ENCODE measurements at places on chromosomes 2 and 18. TPM values are rescaled to one million over a fixed set of nuclear protein-coding genes. Genes with fewer than 3 reads are reported as not detected.

GRCh38 chr18:49691177-49691608 lies 122.1 kb downstream of the ACAA2 start:
- no peak for DNase-seq

GRCh38 chr18:27008575-27008974 lies 143.1 kb upstream of the AQP4 start:
- DNase-seq: no peak

DNA sequence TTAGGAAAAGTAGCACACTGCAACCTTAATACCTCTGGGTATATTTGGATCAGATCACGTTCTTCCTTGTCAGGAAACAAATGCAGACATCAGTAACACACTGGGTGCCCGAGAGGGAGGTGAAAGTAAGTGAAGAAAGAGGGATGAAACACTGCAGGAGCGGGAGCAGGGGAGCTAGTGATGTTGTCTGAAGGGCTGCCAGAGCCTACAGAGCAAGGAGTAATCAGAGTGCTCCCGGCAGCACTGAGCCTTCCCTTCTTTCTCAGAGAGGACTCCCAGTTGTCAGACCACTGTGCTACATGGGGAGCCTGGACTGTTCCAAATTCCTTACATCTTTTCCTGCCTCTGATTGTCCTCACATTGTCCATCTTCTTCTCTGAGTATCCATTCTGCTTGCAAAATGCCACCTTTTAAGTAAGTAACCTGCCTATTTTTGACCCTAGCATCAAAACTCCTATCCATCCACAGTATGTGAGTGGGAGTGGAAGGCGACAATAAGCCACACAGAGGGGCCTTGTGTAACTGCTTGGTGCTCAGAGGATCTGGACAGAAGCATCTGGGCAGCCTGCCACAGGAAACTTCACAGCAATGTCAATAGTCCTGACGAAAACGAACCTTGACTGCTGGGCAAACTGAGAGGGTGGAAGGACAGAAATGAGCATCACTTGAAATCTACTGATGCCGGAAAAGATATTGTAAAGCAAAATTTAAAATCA lies 10.8 kb upstream of the NAB1 start:
- DNase-seq: no peak

DNA sequence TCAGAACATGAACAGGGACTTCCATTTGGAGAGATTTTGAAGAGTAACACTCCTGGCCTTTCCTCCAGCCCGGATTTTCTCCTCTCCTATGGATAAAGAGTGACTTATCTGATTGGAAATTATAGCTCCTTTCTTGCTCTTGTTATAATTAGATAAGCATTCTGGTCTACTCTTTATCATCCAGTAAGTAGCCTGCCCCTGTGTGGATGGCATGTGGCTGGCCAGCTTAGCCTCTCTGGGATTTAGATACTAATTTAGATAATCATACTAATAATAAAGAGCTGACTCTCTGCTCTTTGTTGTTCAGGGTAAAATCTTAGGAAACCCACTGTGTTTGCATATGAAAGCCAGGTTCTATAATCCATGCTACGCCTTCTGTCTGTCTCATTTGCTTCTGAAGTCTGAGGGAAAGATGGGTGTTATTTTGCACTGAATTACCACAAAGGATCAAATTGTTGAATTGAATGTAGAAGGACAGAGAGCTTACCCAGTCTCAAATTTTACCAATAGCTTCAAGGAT lies 438.8 kb downstream of the SPAG16 start:
- no peak for DNase-seq

GRCh38 chr2:189829102-189829833 lies 45.0 kb downstream of the PMS1 start:
- no peak for DNase-seq

DNA sequence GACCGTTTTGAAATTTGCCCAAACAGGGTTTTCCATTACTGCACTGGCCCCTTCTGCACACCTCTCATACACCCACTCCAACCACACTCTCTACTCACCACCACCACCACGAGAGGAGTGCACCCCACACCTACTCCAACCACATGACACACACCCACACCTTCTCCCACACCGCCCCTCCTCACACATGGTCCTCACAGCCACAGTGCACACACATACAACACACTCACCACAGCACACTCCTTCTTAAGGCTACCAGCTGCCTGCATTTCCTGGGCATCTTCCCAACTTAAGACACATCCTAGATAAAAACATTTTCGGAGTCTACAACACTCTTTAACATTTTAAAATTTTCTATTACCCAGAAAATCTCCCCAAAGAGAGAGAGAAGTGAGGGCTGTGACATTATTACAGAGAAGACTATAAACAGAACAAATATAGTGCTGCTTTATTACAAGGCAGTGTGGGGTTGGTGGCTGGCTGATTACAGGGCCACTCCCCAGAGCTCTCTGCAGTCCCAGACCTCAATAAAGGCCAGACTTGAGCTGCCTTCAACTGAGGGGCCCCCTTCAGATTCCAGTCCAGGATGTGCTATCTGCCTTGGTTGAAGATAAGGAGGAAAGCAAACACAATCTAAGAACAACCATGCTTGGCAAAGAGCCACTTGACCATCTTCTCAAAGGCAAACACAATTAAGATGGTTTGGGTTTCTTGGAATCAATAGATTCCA lies 36.1 kb downstream of the NHEJ1 start:
- DNase-seq: no peak

GRCh38 chr18:46096651-46097300 lies 1.3 kb downstream of the ATP5F1A start:
- DNase-seq: no peak

DNA sequence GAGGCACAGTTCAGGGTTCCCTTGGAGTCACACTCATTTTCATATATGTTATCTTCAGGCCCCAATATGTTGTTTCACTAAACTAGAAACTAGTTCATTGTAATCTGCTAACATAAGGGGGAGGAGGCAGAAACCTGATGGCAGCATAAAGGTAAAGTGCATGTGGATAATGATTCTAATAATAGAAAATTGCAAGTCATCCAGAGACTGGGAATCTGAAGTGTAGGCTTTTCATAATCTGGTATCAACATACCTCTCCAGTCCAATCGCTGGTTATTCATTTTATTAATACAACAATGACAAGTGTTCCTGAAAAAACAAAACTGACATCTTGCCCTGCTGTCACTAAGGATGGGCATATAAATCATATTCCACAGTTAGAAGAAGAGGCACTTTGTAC lies 326.3 kb upstream of the ZNF804A start:
- no peak for DNase-seq

GRCh38 chr2:84395820-84396219 lies 63.3 kb downstream of the SUCLG1 start:
- no peak for DNase-seq

GRCh38 chr2:176432434-176432833 lies 163.2 kb downstream of the MTX2 start:
- DNase-seq: no peak

GRCh38 chr18:49479381-49480137 lies 7.5 kb downstream of the C18orf32 start:
- no peak for DNase-seq

GRCh38 chr18:54480616-54481015 lies 110.4 kb upstream of the DYNAP start:
- DNase-seq: no peak

GRCh38 chr2:215615803-215616174 lies 179.9 kb upstream of the FN1 start:
- no peak for DNase-seq

DNA sequence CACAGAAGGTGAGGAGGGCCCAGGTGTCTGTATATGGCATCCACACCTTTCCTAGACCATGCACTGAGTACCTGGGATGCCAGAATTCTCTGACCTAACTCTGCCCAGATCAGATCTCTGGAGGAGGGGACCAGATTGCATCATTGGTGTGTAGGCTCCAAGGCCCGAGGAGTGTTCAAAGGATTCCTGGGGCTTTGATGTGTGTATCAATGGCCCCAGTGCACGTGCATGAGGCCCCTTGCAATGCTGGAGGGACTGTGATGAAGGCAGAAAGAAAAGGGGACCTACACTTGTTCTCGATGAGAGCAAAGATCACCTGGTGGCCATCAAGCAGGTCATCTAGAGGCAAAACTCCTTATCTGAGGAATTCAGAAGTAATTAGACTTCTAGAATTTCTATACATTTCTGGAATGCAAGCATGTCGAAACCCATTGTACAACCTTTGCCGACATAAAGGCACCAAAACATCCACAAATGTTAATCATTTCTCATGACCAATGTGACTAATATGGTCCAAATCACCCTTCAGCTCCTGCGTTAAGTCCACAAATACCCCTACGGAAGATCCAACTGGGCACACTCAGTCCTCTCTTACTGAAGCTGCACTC lies 123.5 kb downstream of the CHST9 start:
- DNase-seq: no peak

DNA sequence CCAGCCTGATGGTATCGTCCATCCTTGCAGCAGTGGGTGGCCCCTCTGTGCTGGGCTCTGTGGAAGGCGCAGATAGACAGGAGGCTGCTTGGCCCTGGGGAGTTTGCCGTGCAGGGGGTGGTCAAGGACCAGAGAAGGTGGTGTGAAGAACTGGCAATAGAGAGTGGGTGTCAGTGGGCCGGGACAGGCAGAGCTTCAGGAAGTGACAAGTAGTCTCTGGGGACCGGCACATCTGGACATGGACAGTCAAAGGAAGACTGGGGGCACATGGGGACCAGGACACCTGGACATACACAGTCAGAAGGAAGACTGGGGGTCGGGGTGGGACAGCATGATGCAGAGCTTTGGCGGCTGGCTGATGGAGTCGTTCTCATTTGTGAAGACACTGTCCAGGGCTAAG lies 335.9 kb downstream of the AGAP1 start:
- no peak for DNase-seq

DNA sequence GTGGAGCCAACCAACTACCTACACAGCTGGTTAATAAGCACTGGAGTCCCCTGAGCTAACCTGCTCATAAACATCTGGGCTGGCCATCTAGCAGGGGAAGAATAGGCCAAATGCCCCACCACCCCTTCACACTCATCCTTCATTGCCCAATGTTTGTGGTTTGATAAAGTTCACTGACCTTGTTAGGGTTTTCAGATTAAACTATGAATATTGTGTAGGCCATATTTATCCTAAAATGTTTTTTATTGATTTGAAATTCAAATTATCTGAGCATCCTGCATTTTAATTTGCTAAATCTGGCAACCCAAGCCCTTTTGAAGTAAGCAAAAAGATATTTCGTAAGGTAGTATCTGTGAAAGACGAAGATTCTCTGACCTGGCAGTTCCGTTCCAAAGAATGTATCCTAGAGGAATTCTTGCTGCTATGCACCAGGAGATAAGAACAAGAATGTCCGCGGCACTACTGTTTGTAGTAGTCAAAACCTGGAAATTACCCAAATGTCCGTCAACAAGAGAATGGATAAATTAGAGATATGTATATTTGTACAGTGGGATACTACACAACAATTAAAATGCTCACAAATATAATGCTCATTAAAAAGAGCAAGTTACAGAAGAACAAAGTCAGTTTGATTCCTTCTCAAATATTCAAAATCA lies 5.8 kb upstream of the TLK1 start:
- DNase-seq: no peak

DNA sequence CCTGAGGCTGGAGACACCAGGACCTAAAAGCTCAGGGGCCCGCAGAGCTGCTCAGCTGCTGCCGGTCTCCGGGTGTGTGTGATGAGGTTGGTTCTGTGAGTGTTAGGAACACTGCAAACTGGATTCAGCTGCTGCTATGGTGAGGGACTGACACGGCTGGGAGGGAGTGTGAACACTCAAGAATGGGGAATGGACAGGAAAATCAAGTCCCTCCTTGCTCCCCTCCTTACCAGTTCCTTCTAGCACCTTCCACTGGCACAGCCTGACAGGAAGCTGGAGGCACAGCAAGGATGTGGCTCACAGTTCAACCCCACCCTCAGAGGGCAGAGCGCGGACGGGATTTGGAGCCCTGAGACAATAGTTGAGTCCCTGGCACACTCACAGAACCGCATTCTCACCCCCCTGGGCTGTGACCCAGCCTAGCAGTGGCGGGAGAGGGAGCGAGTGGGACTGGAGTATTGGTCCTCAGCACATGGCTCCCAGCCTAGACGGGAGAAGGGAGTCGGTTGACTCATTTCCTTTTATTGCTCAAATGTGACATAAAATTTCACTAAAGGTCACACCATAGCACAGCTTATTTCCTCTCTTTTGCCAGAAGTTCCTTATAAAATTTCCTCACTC lies 42.5 kb downstream of the LRRC30 start:
- no peak for DNase-seq

- DNase-seq: peak; percentile 55
Observed at GRCh38 chr2:43158259-43158880, 68.0 kb downstream of the ZFP36L2 start.

- DNase-seq: no peak
Observed at GRCh38 chr2:191421950-191422349, 176.7 kb downstream of the MYO1B start.

DNA sequence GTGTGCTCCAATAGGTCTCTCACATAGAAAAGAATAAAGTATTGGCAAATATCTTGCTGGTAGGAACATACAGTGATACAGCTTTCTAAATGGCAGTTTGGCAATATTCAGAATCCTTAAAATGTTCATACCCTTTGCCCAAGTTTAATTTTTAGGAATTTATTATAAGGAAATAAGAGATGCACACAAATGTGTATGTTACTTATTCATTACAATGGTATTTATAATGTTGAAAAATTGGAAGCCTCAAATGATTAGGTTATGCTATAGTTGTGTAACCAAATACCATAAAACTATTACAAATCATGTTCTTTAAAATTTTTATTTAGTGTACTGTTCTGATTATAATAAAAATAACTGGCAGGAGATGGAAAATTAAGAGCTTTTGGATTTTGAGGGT lies 196.8 kb downstream of the MCFD2 start:
- DNase-seq: no peak

GRCh38 chr2:100230754-100231153 lies 88.4 kb upstream of the AFF3 start:
- DNase-seq: no peak

LOXHD1 gene
- total RNA-seq: 0.14 TPM

AOX1 gene
- total RNA-seq: 0.49 TPM

HES6 gene
- 5.1 TPM for total RNA-seq

NEURL3 gene
- total RNA-seq: 0.14 TPM

SNTG2 gene
- total RNA-seq: 2.6 TPM

DES gene
- not detected for total RNA-seq

KIF1A gene
- total RNA-seq: 6.6 TPM

GRHL1 gene
- 0.59 TPM for total RNA-seq

ACVR2A gene
- total RNA-seq: 6.8 TPM

DYNAP gene
- total RNA-seq: not detected

SMIM21 gene
- total RNA-seq: not detected

FOXD4L1 gene
- total RNA-seq: 0.30 TPM

HOXD10 gene
- not detected for total RNA-seq

ANKRD62 gene
- total RNA-seq: not detected

All from activated naive CD4-positive, alpha-beta T cell treated with anti-CD3 and anti-CD28 coated beads, Interleukin-2, amount 50 U/mL, for 72 hours (primary cell).